ENCODE measurements at places on chromosomes 5 and 9. TPM values are rescaled to one million over a fixed set of nuclear protein-coding genes. Genes with fewer than 3 reads are reported as not detected.

Gene KIF4B
- total RNA-seq = not detected

Gene SNX24
- total RNA-seq = 1.6 TPM

Gene P4HA2
- total RNA-seq = 0.37 TPM

Gene SPATA31D4
- not detected for total RNA-seq

Gene DRD1
- total RNA-seq = not detected

Gene FBXW11
- 39.8 TPM for total RNA-seq

Gene IGIP
- total RNA-seq = 4.6 TPM

Gene PCDHGA12
- not detected for total RNA-seq

DNA sequence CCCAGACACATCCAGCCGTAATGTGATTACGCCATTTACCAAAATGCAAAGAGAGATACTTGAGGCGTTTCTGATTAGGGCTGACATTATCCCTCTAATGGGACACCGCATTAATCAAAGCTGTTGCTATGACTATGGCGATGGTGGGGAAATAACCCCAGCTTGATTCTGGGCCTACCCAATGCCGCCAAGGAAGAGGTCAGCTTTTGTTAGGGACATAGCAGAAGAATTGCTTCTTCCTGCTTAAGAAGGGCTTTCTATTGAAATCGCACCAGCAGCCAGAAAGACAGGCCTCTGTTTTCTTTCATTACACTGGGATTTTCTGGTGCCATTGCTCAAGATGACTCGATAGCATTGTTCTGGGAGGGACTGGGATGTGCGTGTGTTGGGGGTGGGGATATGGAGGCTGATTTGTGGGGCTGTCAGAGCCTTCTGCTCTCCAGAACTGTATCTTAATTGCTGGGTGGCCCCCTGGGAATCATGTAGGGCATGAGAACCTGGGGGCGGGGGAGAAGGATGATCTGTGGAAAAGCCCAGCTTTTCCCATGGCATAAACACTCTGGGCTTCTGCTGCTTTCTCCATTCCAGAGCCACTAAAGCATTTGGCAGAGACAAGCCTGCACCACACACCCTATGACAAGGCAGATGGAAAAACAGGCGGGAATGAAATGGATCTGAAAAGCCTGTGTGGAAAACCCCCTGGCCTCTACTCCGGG is 106.5 kb upstream of the RAD23B start:
- no peak for DNase-seq

DNA sequence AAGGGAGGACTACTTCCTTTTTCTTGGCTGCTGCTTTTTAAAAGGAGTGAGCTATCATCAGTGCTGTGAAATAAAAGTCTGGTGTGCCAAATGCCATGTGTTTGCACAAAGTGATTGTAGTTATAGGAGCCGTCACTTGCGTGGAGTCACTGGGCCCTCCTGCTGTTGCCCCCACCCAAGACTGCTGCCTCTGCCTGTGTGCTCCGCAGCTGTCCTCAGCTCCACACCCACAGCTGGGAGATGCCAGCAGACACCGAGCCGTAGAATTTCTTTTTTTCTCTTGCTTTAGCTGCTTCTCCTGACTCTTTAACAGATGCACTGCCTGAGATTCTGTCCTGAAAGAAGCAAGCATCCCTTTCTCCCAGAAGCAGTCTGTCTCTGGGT is 9.8 kb upstream of the GLE1 start:
- DNase-seq = no peak

GRCh38 chr5:10145923-10146401 is 103.7 kb downstream of the ATPSCKMT start:
- no peak for DNase-seq

DNA sequence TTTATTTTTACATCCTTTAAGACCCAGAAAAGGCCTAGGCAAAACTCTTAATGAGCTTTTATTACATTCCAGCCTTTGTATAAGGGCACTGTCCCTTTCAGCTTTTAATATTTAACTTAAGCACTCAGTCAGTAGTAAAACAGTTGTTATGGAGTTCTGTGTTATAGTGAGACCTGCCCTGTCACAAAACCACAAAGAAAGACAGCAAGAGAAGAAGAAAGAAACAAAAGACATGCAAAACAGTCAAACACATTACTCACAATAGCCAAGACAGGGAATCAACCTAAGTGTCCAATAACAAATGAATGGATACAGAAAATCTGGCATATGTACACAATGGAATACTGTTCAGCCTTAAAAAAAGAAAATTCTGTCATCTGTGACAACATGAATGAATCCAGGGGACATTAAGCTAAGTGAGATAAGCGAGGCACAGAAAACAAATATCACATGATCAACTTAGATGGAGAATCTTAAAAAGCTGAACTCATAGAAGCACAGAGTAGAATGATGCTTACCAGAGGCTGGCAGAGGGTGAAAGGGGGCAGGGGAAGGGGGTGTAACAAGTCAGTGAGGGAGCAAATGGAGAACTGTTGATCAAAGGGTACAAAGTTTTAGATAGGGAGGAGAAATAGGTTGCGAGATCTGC is 63.8 kb upstream of the CCNG1 start:
- DNase-seq = no peak

DNA sequence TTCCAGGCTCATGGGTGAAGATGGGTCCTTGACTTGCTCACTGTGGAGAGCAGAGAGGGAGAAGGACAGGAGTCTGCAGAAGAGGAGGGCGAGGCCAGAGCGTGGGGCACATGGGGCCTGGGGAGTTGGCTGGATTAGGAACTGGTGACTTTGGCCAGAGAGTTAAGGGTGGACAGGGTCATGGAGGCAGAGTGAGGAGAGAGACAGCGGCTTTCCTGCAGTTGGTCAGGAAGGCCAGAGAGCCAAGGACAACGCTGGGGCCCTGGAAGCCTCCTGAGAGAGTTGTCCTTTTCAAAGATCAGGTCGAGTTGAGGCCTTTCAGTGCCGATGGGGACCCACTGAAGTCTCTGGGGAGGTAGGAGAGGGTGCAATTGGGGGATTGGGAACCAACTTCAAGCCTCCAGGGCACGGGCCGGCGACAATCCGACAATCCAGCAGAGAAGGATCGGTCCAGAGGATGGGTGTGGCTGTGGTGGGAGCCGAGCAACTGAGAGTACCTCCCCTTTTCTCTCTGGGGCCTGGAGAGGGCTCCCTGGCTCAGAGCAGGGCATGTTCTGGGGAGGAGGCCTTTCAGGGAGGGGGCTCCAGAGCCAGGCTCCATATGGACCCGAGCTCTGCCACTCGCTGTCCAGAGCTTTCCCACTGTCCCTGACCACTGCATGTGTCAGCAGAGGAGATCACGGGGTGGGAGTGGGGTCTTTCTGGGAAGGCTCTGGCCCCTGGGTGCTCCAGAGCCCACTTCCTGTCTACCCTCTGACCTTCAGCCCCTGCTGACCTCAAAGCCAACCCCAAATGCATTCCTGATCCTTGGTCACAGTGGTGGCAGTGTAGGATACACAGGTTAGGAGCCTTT is 7.5 kb upstream of the PHYHD1 start:
- no peak for DNase-seq

DNA sequence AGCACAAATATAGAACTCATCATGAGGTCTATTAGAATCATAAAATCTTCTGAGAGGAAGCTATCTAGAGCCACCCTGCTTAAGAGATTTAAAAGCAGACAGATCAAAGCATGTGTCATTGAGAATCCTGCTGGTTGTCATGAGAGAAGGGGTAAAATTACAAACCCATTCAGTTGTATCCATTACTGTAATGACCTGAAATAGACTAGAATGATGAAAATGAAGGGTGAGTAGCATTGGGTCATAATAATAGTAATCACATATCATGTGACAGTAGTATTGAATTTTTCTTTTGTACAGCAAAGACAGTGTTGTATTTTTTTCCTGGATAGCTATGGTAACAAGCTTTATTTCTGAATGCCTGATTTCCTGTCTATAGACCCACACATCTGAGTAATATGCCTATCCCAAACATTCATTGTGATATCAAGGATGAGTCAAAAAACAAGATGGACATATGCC is 149.0 kb downstream of the PDE4D start:
- no peak for DNase-seq

GRCh38 chr9:131776473-131776872 is 36.6 kb upstream of the RAPGEF1 start:
- DNase-seq = no peak

DNA sequence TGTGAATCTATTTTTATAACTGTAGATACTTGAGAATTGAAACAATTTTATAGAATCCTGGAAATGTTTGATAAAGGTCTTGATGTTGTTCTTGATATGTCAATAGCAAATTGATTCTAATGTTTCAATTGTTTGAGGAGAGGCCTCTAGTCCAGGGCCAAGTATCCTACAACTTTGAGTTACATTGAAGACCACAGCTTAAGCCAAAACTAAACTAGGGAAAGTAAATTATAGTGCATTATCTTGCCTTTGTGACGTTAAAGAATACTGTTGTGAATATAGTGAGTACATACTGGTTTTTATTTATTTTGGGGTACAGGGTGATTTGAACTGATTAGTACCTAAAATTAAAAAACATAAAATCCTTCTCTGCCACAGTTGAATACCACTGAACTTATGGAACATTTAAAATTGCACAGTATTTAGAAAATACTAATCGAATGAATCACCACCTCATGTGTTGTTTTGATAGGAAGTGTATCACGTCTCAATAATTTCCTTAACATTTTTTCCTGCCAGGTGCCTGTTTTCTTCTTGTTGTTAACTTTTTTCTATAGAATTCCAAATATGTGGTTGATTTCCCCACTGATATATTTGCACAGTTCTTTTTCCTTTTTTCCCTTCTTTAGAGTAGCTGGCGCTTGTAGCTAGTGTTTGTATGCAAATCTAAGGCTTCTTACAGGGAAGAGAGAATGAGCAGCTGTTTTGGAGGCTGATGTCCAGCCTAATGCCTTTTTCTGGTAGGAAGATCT is 12.5 kb downstream of the ARHGEF28 start:
- no peak for DNase-seq

GRCh38 chr5:123036391-123037103 is at the start of gene PPIC:
Gene PPIC, minus strand, starts transcription at chr5:123036725. Its CDS starts 100 bp downstream, at chr5:123036625.
- no peak for DNase-seq

- DNase-seq = no peak
These were observed 72.2 kb downstream of the C5orf15 start for GRCh38 chr5:133895979-133896845.

DNA sequence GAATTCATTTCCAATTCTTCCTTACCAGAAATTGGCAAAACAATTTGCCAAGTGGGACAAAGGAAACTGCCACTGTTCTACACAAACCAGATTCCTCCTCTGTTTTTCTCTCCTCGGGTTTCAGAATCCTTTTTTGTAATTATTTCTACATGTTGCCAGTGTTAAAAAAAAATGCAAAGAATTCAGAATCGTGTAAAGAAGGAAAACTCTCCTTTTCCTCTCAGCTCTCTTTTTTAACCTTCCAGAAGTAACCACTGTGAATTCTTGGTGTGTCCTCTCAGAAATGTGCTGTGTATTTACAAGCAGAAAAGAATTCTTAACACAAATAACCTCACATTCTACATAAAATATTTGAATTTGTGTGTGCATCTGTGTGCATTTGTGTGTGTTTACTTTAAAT is 224.6 kb downstream of the DRD1 start:
- no peak for DNase-seq

GRCh38 chr5:40841068-40841805 is at the start of gene CARD6:
Gene CARD6, plus strand, starts transcription at chr5:40841367. Its CDS starts 16 bp downstream, at chr5:40841383.
- no peak for DNase-seq

- DNase-seq = no peak
These were observed 48.1 kb downstream of the G3BP1 start for GRCh38 chr5:151819830-151820229.

DNA sequence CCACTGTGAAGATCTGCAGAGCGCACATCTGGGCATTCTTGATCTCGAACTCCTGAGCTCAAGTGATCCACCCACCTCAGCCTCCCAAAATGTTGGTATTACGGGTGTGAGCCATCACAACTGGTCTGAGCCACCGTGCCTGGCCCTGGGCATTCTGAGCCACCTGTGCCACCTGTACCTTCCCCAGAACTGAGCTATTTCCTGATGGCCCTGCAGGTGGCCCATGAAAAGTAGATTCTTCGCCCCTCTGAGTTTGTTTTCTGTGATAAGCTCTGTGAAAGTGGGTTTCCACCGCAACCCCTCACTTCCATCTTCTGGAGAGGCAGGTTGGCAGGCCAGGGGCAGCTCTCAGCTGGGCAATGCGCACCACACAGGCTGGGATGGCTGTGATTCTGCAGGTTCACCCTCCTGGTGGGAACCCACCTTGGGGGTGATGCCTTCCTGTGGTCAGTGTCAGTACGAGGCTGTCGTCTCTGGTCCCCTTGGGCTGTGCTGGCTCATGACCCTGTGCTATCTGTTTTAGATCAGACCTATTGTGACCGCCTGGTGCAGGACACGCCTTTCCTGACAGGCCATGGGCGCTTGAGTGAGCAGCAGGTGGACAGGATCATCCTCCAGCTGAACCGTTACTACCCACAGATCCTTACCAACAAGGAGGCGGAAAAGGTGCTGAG is 11.3 kb downstream of the CARD19 start:
- no peak for DNase-seq

- DNase-seq = no peak
These were observed 105.9 kb upstream of the DHFR start for GRCh38 chr5:80760680-80761079.

DNA sequence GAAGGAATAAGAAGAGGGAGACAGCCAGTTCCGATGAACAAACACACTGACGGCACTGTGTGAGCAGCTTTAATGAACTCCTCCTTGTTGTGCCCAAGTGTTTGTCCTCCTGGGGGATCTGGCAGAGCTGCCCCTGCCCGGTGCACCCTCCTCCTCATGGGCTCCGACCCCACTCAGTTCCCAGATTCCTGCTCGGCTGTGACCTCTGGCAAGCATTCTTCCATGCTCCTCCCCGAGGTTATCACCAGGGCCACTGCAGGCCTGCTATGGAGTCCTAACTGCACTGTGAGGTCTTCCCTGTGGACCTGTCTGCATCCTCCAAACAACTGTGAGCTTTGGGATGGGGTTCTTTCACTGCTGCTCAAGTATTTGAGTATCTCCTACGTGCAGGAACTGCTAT is 142.2 kb downstream of the DCP2 start:
- DNase-seq = no peak

GRCh38 chr9:123470121-123470782 is 114.3 kb downstream of the CRB2 start:
- DNase-seq = no peak

DNA sequence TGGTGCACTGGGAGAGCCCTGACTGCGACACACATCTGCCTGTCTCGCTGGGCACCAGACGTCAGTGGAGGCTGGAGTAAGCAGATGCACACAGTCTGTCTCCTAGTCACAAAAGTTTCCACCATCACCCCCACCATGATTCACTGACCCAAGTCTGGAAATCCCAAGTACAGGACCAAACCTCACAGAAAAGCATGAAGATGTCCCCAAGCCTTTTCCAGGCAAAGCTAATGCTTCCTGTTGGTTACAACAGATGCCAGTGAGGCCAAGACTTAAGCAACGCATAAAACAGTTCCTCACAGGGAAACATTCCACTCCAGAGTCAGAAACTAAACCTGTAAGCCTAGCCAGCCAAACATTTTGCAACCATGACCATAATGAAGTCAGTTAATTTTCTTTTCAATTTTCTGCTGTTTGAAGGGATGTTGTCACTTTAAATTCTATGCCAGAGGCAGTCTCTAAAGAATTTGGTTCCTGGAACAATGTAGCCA is 259.3 kb upstream of the SLC30A5 start:
- DNase-seq = no peak
